Activated T-cell treated with anti-CD3 and anti-CD28 coated beads, Interleukin-2, amount 50 U/mL, for 24 hours (primary cell): ENCODE measurements at places on chromosomes 2 and 18.

GRCh38 chr2:1945819-1946218 lies 201.5 kb upstream of the PXDN start:
- peaks cover 7% of the 10 kb centered on the region for H3K27me3 ChIP-seq
- H3K4me1 ChIP-seq, result no peaks in the 10 kb centered on the region
- no peak for DNase-seq
- H3K36me3 ChIP-seq, result no peaks in the 10 kb centered on the region

DNA sequence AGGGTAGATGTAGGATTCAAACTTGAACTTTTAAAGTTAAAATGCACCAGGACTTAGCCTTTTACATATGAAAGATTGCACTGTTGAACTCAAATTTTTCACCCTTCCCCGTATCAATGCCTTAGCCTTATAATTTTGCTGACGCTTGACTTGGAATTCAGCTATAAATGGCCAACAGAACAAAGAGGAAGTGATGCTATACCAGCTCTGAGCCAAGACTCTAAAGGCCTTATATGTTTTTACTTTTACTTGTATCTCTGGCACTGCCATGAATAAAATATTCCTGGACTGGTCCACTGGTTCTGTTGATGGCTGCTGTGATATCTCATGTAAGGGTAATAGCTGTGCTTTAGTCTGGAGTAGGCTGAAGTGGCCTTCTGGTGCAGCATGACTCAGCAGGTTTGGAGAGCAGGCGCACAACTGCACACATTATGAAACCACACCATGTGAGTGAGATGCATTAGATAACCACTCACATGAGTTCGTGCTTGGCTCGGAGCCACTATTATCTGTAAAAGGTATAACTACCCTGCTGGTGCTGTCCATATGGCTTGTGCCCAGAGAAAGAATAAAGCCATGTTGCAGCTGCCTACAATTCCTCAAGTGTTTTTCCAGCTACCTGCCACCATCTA lies 8.4 kb upstream of the IER3IP1 start:
- H3K27ac ChIP-seq, result no peak overlapping the region
- H3K4me1 ChIP-seq, result no peaks in the 10 kb centered on the region
- peaks cover 19% of the 10 kb centered on the region for H3K27me3 ChIP-seq
- DNase-seq, result no peak
- H3K4me3 ChIP-seq, result no peak overlapping the region

GRCh38 chr2:101337877-101338276 lies 29.4 kb upstream of the RNF149 start:
- H3K27ac ChIP-seq, result no peak overlapping the region
- H3K27me3 ChIP-seq, result no peaks in the 10 kb centered on the region
- H3K36me3 ChIP-seq, result no peaks in the 10 kb centered on the region
- no peak overlapping the region for H3K4me3 ChIP-seq

DNA sequence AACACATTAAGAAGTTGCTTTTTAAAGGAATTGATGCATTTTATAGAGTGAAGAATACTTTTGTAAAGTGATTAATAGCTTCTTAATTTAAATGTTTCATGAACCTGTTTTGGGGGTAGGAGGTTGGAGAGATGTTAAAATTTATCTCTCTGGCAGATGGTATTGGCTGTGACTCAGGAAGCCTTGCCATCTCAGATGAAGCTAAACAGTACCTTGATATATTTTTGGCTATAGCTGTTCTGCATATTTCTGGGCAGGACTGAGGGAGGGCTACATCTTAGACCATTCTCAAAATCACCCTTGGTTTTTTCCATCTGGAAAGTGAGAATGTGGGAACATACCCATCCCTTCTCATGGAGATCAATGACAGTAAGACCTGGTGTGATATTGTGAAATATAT lies 13.4 kb downstream of the CAPN14 start:
- H3K36me3 ChIP-seq, result no peaks in the 10 kb centered on the region
- H3K4me3 ChIP-seq, result no peak overlapping the region
- no peaks in the 10 kb centered on the region for H3K27me3 ChIP-seq

GRCh38 chr2:10966056-10966455 lies 54.3 kb downstream of the KCNF1 start:
- H3K27me3 ChIP-seq, result peaks cover 54% of the 10 kb centered on the region
- no peaks in the 10 kb centered on the region for H3K4me1 ChIP-seq
- H3K4me3 ChIP-seq, result no peak overlapping the region
- DNase-seq, result no peak
- no peaks in the 10 kb centered on the region for H3K36me3 ChIP-seq
